LHCN-M2 (cell line): ENCODE measurements at places on chromosomes 2 and 18. TPM values are rescaled to one million over a fixed set of nuclear protein-coding genes. Genes with fewer than 3 reads are reported as not detected.

Gene REG3A
- total RNA-seq, result not detected in 2 replicates

Gene CD8B2
- not detected in 2 replicates for total RNA-seq

Gene SLC16A14
- total RNA-seq, result 0.11 TPM in 1 of 2 replicates, not detected in the other

GRCh38 chr2:39017334-39017733, 103.5 kb downstream of the SOS1 start:
- DNase-seq, result no peak

- DNase-seq, result no peak
Observed at GRCh38 chr18:55778788-55779690, 191.0 kb upstream of the TCF4 start.

DNA sequence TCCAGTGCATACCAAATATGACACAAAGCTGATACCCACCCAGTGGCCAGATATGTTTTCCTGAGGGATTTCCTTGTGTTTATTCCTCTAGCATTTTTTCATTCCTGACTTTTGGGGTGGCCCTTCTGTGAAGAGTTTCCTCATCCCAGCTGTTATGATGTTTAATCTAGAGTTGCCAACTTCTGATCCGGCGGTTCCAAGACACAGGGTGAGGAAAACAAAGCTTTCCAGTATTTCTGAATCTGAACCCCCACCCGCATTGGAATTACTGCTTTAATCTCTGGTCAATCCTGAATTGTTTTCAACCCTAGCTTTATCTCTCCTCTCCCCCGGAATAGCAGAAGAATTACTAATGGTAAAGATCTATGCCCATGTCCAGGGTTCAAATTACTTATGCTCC, 39.2 kb upstream of the PNPT1 start:
- DNase-seq, result peak; percentile 17

- DNase-seq, result no peak
Observed at GRCh38 chr2:102262216-102263129, 48.9 kb upstream of the IL1RL1 start.

GRCh38 chr2:20666304-20667150, at the start of gene GDF7:
TSS of gene GDF7 (plus strand) at chr2:20667144. CDS start at chr2:20667240, 96 bp downstream.
- DNase-seq, result no peak

GRCh38 chr2:155965415-155966063, 367.0 kb downstream of the NR4A2 start:
- DNase-seq, result no peak
